ENCODE measurements at places on chromosomes 16 and 17.

DNA sequence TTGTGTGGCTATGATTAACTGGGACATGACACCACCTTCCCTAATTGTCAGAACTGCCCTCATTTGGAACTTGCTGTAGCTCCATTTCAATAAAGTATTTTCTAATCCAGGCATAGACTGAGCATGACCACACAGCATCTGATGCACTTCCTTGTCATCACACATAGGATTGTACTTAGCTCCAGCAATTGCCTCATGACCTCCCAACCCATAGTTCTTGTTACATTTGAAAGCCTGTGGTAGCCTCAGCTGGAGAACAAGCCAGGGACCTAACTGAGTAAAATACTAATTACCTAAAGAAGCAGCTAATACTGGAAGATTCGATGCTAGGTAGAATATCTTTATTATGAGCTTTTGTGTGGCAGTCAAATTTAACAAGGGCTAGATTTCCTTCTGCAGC is 187.3 kb upstream of the KIF2B start:
- no peak for DNase-seq

DNA sequence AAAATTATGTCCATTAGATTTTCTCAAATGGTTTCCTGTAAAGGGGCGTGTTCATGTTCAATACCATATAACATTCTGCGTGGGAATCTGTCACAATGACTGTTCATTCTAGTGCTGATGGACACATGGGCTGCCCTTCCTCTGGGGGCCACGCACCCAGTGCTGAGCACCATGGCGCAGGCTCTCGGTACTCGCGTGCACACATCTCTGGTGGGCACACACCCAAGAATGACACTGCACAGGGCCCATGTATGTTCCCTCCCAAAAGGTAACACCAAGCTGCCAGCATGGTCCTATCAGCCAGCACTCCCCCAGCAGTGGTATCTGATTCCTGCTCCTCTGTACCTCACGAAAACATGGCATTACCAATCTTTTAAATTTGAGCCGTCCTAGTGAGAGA is 13.7 kb downstream of the B9D1 start:
- no peak for DNase-seq

GRCh38 chr17:42681976-42682721 is at the start of gene CNTNAP1:
Gene CNTNAP1, plus strand, starts transcription at chr17:42682531. Its CDS starts 299 bp downstream, at chr17:42682830.
- peak; percentile 70 for DNase-seq

- no peak for DNase-seq
Observed at GRCh38 chr16:11253995-11254912, 1.8 kb downstream of the SOCS1 start.

DNA sequence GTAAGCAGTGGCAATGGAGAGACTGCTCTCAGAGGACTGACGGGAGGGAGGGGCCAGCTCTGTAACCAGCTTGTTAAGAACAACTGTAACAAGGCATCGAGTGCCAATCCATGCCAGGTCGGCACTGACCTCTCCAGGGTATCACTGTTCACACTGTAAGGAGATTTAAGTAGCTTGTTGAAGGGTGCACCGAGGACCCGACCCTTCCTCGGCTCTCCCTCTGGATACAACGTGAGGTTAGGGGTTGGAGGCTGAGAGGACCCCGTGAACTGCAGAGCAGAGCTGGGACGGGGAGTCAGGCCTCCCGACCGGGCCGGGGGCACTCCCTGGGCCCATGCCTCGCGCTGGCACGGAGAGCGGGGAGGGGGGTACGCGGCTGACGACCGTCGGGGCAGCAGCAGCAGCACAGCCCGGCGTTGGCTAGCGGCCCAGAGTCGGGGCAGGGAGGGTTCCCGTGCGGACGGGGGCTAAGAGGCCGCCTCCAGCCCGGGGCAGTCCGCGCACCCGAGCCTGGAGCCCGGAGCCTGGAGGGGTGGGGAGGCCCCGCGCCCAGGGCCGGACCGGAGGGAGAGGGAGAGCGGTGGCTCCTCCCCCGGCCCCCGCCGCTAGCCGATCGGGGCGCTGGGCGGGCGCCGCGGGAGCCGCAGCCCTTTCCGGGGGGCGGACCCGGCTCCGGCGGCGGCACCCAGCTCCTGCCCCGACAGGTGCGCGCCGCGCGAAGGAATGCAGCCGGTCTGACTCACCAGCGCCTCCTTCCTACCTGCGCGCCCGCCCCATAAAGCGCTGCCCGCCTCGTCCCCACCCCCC is at the start of gene ITGB4:
ITGB4 (plus strand) TSS at position 804 of the 807 bp plus-strand sequence. CDS start 3,245 bp downstream, outside the sequence.
- DNase-seq: no peak

GRCh38 chr16:11391576-11391975 is 46.3 kb downstream of the RMI2 start:
- DNase-seq: no peak

- DNase-seq: no peak
Observed at GRCh38 chr16:29667755-29668154, 4.7 kb downstream of the SPN start.

- DNase-seq: no peak
Observed at GRCh38 chr16:1309888-1310831, 724 bp downstream of the UBE2I start.

- DNase-seq: peak; percentile 11
Observed at GRCh38 chr17:55295411-55296170, 30.8 kb downstream of the HLF start.

GRCh38 chr17:82303944-82304808 is 13.2 kb downstream of the CD7 start:
- no peak for DNase-seq

DNA sequence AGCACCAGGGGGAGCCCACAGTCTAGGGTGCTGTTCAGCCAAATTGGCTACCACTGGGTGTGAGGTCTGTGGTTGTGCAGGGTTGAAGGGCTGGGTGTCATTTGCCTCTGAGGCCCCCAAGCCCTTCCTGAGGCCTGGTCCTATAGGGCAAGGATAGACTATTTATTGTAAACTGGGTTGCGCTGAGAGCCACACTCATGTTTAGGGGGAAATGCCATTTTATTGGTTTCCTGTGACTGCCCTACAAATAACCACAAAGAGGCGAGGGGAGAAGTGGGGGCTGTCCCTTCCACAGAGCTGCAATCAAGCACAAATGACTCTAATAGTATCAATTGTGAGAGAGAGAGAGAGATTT is 3.6 kb upstream of the ZCCHC14 start:
- DNase-seq: no peak

DNA sequence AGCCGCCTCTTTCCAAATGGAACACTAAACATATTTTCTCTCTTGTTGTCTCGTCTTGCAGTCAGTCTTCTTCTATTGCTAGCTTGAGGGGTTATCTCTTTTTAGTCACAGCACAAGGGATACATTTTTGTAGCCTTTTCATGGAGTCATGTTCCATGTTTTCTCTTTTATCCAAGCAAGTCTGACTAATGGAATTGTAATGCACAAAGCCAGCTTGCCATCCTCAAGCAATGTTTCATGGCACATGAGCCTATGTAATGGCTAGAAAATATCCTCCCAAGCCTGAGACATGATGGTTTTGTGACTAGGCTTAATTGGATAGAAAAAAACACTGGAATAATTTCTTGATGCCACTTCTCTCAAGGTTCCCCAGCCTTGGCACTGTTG is 414.6 kb upstream of the GOT2 start:
- DNase-seq: no peak

GRCh38 chr17:33243732-33244131 is 49.4 kb downstream of the ASIC2 start:
- no peak for DNase-seq

GRCh38 chr17:72732893-72733618 is 359.4 kb downstream of the SLC39A11 start:
- no peak for DNase-seq

GRCh38 chr17:46013502-46014165 is 14.6 kb downstream of the STH start:
- peak; percentile 16 for DNase-seq

DNA sequence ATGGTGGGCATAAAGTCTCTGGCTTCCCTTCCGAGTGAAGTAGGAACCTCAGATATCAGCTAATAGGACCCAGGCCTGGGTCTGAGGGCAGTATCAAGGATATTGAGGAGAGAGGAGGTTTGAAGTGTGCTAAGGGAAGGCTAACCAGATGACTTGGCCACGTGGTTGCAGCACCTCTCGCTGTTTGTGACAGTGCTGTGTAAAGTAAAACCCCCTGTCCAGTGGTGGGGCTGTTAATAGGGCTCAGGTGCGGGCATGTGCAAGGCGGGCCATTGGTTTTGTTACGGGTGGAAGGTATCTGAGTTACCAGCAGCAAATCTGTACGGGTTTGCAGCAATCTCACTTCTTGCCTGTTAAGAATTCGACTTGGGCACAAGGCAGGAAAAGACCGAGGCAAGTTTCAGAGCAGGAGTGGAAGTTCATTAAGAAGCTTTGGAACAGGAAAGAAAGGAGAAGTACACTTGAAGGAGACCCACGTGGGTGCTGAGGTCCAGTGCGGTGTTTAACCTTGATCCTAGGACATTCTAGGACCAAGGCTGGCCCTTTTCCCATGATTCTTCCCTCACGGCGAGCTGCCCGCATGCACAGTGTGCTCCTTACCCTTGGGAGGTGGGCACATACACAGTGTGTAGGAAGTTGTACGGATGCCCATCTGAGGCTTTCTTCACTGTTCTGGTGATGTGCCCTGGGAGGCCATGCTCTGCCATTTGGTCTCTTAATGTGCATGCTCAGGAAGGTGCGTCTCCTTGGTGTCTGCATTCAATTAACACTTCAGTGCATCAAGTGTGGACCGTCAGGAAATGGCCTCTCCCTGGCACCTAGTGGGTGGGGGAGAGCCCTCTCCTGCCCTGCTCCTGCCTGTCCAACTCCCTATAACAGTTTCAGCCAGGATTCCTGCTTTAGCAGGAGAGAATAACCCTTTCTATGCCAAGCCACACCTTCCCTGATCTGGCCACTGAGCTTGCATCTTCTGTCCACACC is 20.3 kb downstream of the SGF29 start:
- no peak for DNase-seq

- no peak for DNase-seq
Observed at GRCh38 chr16:59355704-59356103, 621.6 kb upstream of the GOT2 start.

DNA sequence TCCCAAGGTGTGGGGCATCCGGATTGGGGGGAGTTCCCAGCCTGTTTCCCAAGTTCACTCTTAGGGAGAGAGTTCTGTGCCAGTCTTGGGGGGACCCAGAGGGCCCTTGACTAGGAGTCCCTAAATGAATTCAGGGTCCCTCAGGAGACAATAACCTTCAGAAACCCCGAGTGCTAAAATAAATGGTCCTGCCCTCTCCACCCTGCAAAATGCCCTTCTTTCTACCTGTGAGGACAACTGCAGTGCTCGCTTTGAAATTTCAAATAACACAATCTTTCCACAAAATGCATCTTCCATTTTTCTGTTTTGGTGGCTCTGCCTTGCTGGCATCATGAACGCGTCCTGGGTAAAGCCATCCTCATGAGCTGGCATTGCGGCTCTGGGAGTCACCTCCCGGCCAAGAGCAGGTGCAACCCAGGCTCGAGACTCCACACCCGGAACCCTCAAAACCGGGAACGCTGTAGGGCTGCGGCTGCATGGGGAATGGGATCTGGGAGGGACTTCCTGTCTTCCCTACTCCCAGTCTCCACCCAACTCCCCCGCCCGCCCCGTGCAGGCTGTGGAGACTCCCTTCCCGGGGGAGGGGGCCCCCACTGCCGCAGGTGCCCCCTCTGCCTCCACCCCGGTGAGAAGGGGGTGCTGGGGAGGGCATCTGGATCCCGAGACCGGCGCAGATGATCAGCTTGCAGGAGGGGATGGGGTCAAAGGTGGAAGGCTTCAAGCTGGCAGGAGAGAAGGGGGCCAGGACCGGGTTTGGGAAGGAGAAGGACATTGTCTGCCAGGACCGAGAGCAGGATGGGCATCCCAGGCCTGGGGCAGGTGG is at the start of gene ZNF205:
ZNF205 (plus strand) TSS at position 529 of the 823 bp plus-strand sequence. CDS start 845 bp downstream, outside the sequence.
- peak; percentile 36 for DNase-seq

GRCh38 chr17:47952171-47953021 is 5.3 kb downstream of the PRR15L start:
- DNase-seq: no peak

DNA sequence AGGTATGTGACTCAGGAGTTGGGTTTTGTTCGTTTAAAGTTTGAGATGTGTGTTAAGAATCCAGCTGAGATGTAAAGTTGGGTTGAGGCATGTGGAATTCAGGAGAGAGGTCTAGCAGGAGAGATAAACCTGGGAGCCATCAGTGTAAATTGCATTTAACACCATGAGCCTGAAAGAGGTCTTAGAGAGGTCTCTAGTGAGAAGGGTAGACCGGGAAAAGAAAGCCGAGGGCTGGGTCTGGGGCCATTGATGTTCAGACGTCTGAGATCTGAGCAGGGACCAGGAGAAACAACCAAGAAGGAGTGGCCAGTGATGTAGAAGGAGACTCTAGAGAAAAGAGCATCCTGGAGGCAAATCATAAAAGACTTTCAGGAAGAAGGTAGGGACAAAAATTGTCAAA is 44.1 kb upstream of the PIRT start:
- no peak for DNase-seq

DNA sequence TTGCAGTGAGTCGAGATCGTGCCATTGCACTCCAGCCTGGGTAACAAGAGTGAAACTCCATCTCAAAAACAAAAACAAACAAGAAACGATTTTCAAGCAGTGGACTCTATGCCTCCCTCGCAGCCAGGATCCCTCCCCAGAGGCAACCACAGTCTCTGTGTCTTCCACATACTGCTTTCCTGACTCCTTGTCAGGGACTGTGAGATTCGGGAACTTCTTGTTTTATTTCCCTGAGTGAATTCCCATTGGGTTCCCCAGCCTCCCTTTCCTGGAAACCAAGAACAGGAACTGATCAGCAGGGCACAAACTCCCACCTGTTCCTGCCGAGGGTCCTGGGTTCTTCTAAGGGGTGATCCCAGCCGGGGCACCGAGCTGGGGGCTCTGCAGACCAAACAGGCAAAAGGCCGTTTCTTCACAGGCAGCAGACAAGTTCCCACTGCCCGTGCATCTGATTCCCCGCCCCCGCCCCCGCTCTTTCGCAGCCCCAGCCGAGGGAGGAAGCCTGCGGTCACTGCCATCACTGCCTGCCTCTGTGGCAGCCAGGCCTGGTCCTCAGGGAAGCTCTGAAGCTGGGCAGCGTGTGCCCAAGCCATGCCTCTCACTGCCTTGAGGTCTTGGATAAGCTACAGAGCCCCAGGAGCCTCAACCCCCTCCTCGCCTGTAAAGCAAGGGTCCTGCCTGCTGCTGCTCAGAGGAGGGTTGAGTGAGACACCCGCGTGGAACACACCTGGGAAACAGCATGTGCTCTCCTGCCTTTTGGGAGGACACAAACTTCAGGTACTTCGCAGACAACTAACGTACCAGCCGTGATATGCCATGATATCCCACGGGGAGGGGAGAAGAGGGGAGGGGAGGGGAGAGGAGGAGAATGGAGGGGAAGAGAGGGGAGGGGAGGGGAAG is 5.5 kb upstream of the PIEZO1 start:
- no peak for DNase-seq
